AG04450 (cell line): ENCODE measurements at places on chromosomes 13 and 19.

DNA sequence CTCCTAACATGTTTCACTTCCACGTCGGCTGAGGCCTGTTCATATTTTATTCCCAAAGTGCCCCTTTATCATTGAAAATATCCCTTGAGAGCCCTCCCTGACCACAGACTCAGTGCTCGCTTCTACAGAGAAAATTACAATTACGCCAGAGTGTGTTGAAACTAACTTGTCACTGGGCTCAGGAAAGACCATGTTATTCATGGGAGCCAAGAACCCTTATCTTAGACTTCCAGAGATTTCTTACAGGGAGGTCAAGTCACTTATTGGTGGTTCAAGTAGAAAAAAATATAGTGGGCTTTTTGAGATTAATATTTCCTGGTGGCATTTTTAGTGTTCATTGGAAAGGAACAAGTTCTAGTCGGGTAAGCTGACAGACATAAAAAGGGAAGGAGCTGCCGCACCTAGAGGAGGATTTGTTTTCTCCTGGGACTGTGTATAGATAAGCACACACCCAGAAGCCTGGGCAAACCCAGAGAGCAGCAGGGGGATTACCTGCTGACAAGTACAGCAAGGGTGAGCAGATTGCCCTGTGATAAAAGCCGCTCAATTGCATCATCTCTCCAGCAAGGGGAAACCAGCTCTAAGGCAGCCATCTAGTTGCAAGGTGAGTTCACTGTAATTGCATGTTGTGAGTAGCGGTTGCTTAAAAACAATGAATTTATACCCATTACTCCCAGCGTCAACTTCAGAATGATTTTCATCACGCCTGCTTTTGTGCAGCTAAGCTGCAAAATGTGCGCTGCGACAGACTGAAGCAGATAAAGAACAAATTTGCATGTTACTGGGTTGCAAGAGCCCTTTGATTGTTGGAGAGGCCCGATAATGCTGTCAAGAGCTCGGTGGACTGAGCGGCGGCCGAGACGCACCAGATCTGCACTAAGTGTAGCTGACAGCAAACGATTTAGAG is 46.2 kb downstream of the DCT start:
- no peak for DNase-seq

DNA sequence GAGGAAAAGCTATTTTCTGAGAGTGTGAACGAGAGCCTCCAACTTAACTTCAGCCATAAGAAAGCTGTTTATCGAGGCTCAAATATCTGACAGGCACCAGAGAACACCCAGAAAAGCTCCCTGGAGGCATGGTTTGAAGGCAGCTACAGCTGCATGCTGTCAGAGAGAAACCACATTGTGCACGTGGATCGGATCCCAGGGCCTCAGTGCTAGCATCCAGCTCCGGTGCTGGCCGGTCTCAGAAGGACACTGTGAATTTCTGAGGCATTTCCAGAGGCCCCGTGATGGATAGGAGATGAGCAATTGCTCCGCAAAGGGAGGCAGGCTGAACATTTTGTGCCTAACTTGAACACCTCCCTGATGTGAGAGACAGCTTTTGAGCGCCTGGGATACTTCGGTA is 315.7 kb downstream of the FGF9 start:
- no peak for DNase-seq

DNA sequence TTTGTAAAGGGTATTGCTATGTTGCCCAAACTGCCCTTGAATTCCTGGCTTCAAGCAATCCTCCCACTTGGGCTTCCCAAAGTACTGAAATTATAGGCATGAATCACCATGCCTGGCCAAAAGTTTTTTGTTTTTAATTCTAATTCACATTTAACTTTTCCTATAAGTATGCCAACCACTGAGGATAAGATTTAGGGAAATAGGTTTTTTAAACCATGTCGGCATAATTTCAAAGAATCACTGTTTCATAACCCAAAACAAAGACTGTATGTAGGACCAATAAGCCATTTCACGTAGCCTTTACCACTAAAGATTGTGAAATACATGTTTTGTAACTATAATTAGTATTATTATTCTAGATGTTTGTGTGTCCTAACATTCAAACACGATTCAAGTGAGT is 8.2 kb downstream of the ZDHHC20 start:
- no peak for DNase-seq

- no peak for DNase-seq
Observed at GRCh38 chr13:97521726-97522125, 87.8 kb downstream of the RAP2A start.

GRCh38 chr13:49810567-49811526 is 18.4 kb upstream of the KPNA3 start:
- DNase-seq = no peak

DNA sequence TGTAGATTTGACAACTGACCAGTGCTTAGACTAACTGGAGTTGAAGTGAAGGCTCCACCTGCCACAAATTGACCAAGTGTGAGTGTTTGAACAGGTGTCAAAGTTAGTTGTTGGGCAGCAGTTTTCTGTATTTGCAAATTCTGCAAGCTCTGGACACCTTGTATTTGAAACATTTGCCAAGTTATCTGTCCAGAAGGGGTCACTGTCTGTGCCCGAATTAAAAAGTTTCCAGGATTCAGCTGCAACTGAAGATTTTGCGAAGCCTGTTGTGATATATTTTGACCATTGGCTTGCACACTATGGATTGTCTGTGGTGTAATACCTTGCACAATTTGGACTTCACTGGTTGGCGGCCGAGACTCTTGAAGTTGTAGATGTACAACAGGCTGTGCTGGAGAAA is 1690.7 kb downstream of the SLITRK5 start:
- DNase-seq = no peak

GRCh38 chr13:97855570-97856303 is 97.7 kb upstream of the IPO5 start:
- DNase-seq = peak; percentile 66

GRCh38 chr19:710767-711166 is 2.0 kb downstream of the PALM start:
- no peak for DNase-seq
